ENCODE measurements at places on chromosomes 5 and 9.

- DNase-seq: no peak
Measured at GRCh38 chr9:77000330-77000729, 19.1 kb upstream of the FOXB2 start.

GRCh38 chr5:59218424-59219045 is 635.7 kb downstream of the RAB3C start:
- DNase-seq: no peak

DNA sequence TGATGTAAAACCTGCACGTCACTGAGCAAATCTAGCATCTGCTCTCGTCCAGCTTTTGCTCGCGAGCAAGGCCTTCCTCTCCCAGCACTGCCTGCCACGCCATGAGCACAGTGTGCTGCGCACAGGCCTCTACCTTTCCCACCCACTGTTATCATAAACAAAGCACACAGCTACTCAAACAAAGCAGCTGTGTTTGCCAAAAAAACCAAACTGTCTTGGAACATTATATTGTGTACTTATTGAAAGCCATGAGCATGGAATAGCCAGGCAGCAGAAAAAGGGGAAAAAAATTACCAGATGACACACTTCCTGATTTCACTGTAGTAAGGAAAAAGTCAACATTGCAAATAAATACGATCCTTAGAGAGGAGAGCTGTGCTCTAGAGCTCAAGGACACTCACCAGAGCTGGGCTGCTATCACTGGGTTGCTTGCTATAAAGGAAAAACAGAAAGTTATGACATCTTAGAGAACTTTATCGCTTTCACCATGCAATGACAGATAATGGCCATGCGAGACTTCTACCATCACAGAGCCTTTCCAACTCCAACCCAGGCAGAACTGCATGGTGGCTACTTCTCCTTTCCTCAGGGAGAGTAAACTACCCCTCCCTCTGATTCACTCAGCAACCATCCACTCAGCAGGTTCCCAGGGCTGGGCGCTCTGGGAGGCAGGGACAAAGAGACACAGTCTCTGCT is 69.6 kb downstream of the EPB41L4B start:
- DNase-seq: no peak

- no peak for DNase-seq
Measured at GRCh38 chr9:38362852-38363588, 29.5 kb upstream of the ALDH1B1 start.

DNA sequence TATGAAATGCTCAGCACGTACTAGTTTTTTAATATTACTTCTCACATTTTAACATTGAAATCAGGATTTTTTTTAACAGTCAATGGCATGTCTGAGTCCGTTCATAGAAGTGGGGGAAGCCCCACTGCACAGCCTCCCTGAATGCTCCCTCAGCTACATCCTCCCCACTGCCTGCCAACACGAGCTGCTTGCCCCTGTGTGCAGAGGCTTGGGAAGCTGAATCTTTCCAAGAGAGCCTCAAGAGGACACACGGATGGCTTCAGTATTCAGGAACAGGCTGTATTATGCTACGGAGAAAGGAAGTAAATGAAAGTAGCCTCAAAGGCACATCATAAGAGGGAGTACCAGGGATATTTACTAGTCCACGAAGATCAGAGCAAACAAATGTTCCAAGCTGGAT is 248.7 kb downstream of the SPOCK1 start:
- DNase-seq: no peak

GRCh38 chr5:27313549-27313948 is 275.2 kb upstream of the CDH9 start:
- no peak for DNase-seq

DNA sequence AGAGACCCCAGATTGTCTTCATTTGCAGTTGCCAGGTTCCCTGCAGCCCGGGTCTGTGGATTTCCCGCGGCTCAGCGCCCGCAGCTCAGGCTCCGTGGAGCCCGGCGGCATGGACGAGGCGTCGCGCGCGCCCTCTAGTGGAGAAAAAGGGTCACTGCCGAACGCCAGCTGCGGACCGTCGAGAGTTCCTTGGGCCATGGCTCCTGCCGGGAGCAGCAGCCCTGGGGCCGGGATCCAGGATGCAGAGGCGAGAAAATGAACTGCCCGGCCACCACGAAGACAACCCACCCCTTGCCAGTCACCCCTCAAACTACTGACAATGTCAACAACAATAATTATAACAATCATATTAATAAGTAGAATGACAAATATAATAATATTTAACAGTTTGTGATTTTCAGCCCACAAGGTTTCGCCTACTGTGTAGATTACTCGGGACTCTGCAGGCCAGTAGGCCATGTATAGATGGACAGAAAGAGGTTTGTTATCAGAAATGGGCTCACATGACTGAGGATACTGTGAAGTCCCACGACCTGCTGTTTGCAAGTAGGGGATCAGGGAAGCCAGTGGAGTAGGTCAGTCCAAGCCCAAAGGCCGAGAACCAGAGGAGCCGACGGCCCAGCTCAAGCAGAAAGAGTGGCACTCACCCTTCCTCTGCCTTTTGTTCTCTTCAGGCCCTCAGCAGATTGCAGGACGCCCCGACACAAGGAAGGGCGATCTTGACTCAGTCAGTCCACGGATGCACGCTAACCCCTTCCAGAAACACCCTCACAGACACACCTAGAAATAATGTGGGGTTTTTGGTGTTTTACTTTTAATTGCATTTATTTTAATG is 43.1 kb downstream of the BOD1 start:
- no peak for DNase-seq

Data from cortex of kidney (tissue), 1 donor.